ENCODE measurements at places on chromosomes 6 and 20.

- DNase-seq, result no peak
These were observed 35.0 kb downstream of the FAM50B start for GRCh38 chr6:3884007-3884745.

- no peak for DNase-seq
These were observed 225.7 kb downstream of the UST start for GRCh38 chr6:148972481-148972880.

- DNase-seq, result no peak
These were observed 100.4 kb upstream of the NAA20 start for GRCh38 chr20:19916531-19917485.

GRCh38 chr20:59350330-59351156 lies 50.1 kb downstream of the EDN3 start:
- no peak for DNase-seq

GRCh38 chr6:27280540-27281000 lies 31.5 kb downstream of the POM121L2 start:
- DNase-seq, result no peak

- DNase-seq, result no peak
These were observed 262.7 kb downstream of the CD83 start for GRCh38 chr6:14380086-14380820.

GRCh38 chr6:119727504-119728219 lies 378.1 kb upstream of the MAN1A1 start:
- DNase-seq, result no peak
